ENCODE measurements at places on chromosomes 11 and 22. TPM values are rescaled to one million over a fixed set of nuclear protein-coding genes. Genes with fewer than 3 reads are reported as not detected.

DNA sequence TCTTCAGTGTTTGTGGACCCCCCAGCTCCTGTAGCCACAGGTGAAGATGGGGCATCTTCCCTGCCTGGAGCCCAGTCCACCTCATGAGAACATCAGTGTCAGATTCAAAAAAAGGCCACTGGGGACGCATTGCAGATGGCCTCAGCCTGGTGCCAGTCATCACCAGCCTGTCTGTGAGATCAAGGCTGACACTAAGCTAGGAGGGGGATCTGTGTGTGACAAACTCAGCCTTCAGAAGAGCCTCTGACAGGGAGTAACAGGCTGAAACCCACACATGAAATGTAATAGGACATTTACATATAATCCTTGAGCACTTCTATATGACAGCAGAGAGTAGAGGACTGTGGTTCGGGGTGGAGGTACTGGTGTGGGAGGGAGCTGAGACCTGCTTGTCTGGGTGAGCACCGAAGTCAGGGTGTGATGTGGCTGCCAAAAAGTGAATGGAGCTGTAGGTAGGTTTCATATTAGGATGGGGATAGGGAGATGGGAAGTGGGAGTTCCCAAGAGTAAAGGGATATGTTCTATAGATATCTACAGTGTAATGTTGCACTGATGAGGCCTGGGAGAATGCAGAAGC is 20.5 kb upstream of the CCDC134 start:
- no peaks in the 10 kb centered on the region for H3K27me3 ChIP-seq
- H3K36me3 ChIP-seq = no peaks in the 10 kb centered on the region
- no peak overlapping the region for H3K27ac ChIP-seq
- no peak for DNase-seq
- no peaks in the 10 kb centered on the region for H3K4me1 ChIP-seq
- no peak overlapping the region for H3K4me3 ChIP-seq

- H3K4me3 ChIP-seq = no peak overlapping the region
- peaks cover 21% of the 10 kb centered on the region for H3K4me1 ChIP-seq
- H3K27me3 ChIP-seq = no peaks in the 10 kb centered on the region
- DNase-seq = peak; percentile 94
Measured at GRCh38 chr11:79413268-79413667, 27.6 kb downstream of the TENM4 start.

GRCh38 chr22:46393873-46394272 is 58.4 kb downstream of the TRMU start:
- DNase-seq = no peak
- H3K27ac ChIP-seq = no peak overlapping the region
- H3K36me3 ChIP-seq = no peaks in the 10 kb centered on the region
- no peak overlapping the region for H3K4me3 ChIP-seq

GRCh38 chr22:47065756-47066615 is 303.5 kb downstream of the TBC1D22A start:
- no peaks in the 10 kb centered on the region for H3K27me3 ChIP-seq
- H3K4me1 ChIP-seq = no peaks in the 10 kb centered on the region
- no peak overlapping the region for H3K4me3 ChIP-seq

GRCh38 chr22:31607696-31608095 is 54.3 kb downstream of the PISD start:
- DNase-seq = no peak
- H3K27ac ChIP-seq = no peak overlapping the region
- H3K4me3 ChIP-seq = no peak overlapping the region
- no peaks in the 10 kb centered on the region for H3K4me1 ChIP-seq
- H3K27me3 ChIP-seq = no peaks in the 10 kb centered on the region

GRCh38 chr11:12685229-12685628 is 11.0 kb downstream of the TEAD1 start:
- no peak overlapping the region for H3K4me3 ChIP-seq
- peaks cover 48% of the 10 kb centered on the region for H3K4me1 ChIP-seq
- H3K27me3 ChIP-seq = no peaks in the 10 kb centered on the region
- no peak for DNase-seq
- H3K27ac ChIP-seq = no peak overlapping the region
- H3K36me3 ChIP-seq = no peaks in the 10 kb centered on the region

GRCh38 chr11:66722745-66723651 is 6.0 kb downstream of the SPTBN2 start:
- H3K27ac ChIP-seq = no peak overlapping the region
- DNase-seq = no peak
- no peaks in the 10 kb centered on the region for H3K27me3 ChIP-seq
- H3K4me1 ChIP-seq = peaks cover 9% of the 10 kb centered on the region
- H3K36me3 ChIP-seq = no peaks in the 10 kb centered on the region

Gene XKR3
- not detected for total RNA-seq

DNA sequence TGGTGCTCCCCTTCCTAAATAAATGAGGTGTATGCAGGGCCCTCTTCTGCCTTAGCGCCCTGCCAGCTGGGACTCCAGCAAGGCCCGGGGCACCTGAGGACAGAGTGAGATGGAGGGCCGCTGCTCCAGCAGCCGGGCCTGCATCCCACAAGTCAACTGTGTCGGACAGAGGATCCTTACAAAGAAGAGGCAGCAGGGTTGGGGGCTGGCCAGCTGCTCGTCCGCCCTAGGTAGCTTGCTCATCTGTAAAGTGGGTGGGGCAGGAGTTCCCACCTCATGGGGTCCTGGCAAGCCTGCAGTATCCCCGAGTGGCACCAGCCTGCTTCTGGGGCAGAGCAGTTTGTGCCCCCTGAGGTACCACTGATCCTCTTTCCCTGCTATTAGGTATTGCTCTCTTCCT is 7.6 kb downstream of the TMEM121B start:
- peaks cover 23% of the 10 kb centered on the region for H3K27me3 ChIP-seq
- peaks cover 16% of the 10 kb centered on the region for H3K36me3 ChIP-seq
- H3K27ac ChIP-seq = no peak overlapping the region

DNA sequence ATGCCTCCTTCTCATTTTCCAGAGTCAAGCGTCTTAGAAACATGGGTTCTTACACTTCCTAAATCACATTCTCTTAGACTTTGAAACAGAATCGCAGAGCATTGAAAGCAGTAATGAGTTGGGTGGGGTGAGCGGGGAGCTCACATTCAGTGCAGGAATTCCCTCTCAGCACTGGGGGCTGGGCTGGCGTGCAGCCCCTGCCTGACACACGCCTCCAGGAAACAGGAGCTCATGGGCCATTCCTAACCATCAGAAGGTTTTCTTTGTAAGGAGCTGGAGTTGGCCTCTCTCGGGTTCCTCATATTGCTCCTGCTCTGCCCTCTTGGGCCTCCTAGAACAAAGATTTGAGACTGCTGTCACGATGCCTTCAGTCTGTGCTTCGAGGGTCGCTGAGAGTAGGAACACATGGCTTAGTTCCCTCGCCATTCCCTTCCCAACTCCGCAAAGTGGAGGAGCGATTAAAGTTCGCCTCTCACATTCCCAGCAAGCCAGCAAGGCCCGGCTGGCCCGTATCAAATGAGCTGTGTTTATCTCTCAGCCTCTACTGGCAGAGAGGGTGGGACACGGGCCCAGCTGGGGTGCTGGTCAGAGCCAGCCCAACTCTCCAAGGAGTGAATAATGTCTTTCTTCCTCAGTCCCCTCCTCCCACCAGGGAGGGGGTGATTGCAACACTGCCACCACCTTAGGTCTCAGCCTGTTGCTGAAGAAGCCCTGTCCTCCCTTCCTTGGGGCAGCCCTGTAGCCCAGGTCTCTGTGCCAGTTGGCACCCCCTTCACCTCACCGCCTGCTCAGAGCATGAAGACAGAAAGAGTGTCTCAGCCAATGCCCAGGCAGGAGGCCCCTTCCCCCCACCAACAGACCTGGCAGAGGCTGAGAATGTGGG is 10.4 kb downstream of the CHRDL2 start:
- H3K4me3 ChIP-seq = no peak overlapping the region
- peak overlapping the region; percentile 77 for H3K27ac ChIP-seq
- H3K4me1 ChIP-seq = peaks cover 34% of the 10 kb centered on the region
- H3K27me3 ChIP-seq = no peaks in the 10 kb centered on the region
- no peaks in the 10 kb centered on the region for H3K36me3 ChIP-seq
- peak; percentile 96 for DNase-seq

DNA sequence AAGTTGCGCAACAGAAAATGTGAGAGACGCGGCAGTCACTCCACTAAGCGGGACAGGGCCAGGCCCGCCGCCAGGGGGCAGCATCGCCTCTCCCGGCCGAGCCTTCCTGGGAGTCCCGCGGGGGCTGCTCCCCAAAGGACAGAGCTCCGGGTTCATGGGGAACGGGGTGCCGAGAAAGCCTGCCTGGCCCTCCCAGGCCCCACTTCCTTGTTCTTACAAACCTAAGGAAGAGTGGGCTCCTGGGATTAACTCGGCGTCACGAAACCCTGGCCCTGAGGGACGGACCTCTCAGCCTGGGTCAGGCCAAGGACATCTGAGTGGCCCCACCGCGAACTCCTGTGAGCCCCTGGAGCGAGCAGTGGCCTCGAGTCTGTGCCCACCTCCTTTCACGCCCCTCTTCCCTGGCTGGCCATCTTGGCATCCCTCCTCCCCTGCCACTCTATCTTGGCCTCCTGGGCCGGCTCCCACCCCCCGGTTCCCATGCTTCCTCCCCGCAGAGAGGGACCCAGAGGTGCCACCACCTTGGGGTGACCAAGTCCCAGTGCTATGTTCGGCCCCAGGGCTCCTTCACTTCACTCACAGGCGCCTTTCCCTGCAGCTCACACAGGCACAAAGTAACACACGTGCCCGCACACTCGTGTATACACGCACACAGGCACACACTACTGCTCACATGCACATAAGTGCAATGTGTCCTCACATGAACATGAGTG is 99.9 kb upstream of the FGF3 start:
- H3K27ac ChIP-seq = peak overlapping the region; percentile 60
- H3K36me3 ChIP-seq = no peaks in the 10 kb centered on the region
- no peak for DNase-seq
- H3K4me3 ChIP-seq = no peak overlapping the region
- H3K4me1 ChIP-seq = peaks cover 31% of the 10 kb centered on the region
- no peaks in the 10 kb centered on the region for H3K27me3 ChIP-seq

- H3K4me3 ChIP-seq = no peak overlapping the region
- no peak for DNase-seq
- no peaks in the 10 kb centered on the region for H3K4me1 ChIP-seq
- H3K27ac ChIP-seq = no peak overlapping the region
Measured at GRCh38 chr22:40673017-40673416, 6.3 kb upstream of the MCHR1 start.

DNA sequence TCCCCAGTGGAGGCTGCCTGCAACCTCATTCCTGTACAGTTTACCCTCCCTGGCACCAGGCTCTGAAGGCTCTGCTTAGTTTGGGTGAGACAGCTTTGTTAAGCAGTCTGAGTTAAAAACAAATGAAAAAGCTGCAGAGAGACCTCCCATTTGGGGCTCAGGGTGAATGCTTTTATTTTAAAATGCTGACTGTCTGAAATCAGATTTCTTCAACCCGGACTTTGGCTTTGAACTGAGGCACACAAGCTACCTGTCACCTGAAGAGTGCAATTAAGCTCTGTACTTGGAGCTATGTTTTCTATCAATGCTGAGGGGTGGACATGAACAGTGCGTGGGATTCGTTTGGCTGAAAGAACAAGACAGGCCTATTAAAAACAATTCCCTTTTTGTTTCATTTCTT is 217.5 kb upstream of the SORL1-AS1 start:
- no peaks in the 10 kb centered on the region for H3K27me3 ChIP-seq
- H3K27ac ChIP-seq = peak overlapping the region; percentile 88
- no peaks in the 10 kb centered on the region for H3K36me3 ChIP-seq
- peak; percentile 86 for DNase-seq
- H3K4me1 ChIP-seq = peaks cover 16% of the 10 kb centered on the region

GRCh38 chr11:63448646-63449045 is 42.3 kb downstream of the PLAAT5 start:
- no peaks in the 10 kb centered on the region for H3K36me3 ChIP-seq
- no peaks in the 10 kb centered on the region for H3K27me3 ChIP-seq
- H3K4me3 ChIP-seq = no peak overlapping the region
- H3K27ac ChIP-seq = no peak overlapping the region

DNA sequence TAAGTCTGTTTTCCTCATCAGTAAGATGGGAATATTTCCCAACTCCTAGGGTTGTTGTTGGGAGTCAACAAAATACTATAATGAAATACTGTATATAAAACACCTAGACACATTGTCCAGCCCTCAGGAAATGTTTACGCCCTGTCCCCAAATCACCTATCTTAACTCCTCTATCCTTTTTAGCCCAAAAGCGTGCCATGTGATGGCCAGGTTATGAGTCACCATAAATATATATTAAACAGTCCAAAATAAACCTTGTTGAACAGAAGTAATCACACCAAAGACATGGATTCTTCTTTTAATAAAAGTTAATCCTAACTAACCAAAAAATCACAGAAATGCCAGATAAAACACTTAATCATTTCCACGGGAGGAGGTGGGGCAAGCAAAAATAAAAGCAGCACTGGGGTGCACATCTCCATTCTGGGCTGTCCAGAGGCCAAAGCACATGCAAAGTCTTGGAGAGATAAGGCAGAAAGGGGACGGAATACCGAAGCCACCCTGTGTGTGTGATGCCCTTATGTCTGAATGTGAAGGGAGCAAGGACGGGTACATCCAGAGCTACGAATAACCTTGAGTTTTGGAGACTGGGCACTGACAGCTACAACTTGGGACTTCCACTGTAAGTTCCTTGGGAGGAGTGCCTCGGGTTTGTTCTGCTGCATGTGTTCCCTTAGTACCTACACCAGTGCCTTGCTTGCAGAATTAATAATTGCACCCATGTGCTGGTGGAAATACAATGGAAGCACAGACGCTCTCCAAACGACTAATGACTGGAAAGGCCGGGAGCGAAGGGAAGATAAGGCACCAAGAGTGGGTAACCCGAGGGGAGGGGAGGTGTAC is 1.1 kb downstream of the OSBP start:
- peaks cover 9% of the 10 kb centered on the region for H3K36me3 ChIP-seq
- H3K4me3 ChIP-seq = peak overlapping the region; percentile 96
- DNase-seq = no peak

DNA sequence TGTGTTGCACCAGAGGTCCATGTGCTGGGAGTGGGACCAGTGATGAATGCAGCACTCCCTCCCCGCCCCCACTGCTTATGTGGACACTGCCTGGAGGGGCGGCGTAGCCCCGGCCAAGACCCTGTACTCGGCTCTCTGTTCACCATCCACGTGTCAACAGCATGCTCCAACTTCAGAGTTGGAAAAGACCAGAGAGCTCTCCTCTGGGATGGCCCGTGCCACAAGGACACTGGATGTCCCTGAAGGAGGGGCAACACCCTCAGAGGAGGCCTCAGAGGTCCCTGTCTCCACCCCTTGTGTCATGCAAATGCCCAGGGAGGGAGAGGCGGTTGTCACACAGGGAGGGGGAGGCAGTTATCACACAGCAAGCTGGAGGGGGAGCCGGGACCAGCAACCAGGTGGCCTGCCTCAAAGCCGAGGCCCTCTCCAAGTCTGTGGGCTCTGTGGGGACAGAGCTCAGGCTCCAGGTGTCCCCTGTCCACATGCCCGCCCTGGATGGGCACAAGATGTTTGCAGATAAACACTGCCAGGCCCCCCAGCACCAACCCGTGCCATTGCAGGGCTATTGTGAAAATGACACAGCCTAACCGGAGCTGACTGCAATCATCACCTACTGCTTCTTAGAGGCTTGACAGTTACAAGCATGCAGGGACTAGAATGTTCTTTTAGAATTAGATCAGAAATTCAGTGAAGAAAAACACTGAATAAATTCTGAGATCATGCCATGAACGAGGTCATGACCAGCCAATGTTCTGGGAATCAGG is 121.1 kb downstream of the PHF21B start:
- H3K27me3 ChIP-seq = no peaks in the 10 kb centered on the region
- no peaks in the 10 kb centered on the region for H3K4me1 ChIP-seq

Gene ART5
- total RNA-seq = 0.65 TPM

GRCh38 chr11:21921151-21921550 is 271.7 kb upstream of the ANO5 start:
- no peaks in the 10 kb centered on the region for H3K27me3 ChIP-seq
- no peak overlapping the region for H3K4me3 ChIP-seq
- H3K4me1 ChIP-seq = no peaks in the 10 kb centered on the region
- H3K27ac ChIP-seq = no peak overlapping the region

Data from esophagus muscularis mucosa (tissue), 4 donors.